ENCODE measurements at places on chromosomes 3 and 15.

DNA sequence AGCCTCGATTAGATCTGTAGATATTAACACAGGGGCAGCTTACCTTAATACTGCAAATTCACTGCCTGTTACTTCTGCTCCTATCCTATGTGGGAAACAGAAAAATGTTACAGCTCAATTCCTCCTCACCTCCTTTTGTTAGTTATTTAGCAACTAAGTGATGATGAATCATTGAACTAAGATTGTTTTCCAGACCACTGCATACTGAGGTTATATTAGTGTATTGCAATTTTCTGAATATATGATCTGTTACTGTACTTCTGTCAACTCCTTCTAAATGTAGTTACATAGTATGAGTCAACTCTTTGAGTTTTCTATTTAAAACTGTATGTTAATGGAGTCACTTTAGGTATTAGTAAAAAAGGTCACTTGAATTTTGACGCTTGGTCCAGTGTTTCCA is 331.5 kb upstream of the SLCO3A1 start:
- ATAC-seq = peak; percentile 56

GRCh38 chr3:105388176-105388575 is 21.5 kb downstream of the ALCAM start:
- no peak for ATAC-seq

- ATAC-seq = no peak
These were observed 32.1 kb upstream of the BCL2L10 start for GRCh38 chr15:52144656-52145178.

DNA sequence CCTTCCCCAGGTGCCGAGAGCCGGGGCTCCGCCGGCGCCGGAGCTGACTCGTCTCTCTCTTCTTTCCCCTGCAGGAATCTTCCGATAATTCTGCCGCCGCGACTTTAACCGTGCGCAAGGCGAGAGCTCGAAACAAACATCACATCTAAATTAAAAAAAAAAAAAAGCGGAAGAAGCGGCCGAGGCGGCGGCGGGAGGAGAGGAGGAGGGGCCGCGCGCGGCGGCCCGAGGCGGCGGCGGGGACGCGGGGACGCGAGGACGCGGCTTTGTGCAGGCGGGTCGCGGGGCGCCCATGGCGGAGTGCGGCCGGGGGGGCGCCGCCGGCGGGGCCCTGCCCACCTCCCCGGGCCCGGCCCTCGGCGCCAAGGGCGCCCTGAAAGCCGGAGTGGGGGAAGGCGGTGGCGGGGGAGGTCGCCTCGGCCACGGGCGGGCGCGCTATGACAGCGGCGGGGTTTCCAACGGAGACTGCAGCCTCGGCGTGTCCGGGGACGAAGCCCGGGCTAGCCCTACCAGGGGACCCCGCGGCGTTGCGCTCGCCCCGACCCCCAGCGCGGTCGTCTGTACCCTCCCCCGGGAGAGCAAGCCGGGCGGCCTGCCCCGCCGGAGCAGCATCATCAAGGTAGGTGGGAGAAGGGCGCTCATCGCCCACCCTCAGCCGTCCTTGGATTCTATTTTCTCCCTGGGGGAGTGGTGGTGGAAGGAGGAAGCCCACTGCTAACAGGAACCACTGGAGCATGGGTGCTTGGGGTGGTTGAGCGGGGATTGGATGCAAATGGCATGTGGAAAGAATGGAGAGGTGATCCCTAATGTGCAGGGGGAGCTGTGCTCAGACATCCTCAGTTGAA is at the start of gene PLCL2:
TSS of gene PLCL2 (plus strand) at position 208 of the 845 bp plus-strand sequence. CDS start at position 293, 85 bp downstream.
- ATAC-seq = peak; percentile 45

DNA sequence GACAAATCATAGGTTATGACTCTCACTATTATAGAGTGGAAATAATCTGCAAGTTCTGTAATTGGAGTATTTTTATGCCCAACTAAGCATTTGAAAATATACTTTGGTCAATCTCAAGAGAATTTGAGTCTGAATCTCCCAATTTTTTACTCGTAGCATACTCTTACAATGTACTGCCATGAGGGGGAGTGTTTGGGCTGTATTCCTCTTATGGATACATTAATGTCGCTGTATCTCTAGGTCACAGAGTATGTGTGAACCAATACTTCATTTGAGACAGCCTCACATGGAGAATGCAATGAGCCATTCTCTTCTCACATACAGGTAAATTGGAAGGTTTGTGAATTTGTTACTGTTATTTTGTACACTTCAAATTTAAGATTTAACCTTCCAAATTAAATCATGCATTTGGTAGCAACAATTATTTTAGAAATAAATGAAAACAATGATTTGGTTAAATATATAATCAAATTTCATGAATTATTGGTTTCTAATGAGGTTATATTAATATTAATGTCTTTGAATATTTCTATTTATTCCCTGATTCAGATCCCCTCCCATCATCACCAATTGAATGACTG is 5.5 kb upstream of the CD200 start:
- peak; percentile 95 for ATAC-seq

DNA sequence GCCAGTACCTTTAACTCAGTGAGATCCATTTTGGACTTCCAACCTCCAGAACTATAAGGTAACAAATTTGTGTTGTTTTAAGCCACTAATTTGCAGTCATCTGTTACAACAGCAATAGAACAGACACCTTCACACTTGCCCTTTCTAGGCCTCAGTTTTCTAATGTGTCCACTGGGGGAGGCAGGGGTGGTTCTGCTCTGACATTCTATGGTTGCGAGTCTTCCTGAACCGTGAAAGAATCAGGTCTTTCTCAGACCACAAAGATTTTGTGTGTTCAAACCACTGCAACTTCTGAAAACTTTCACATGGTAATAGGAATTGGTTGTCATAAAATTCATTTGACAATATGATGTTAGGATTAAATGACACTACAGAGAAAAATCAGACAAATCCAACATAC is 26.8 kb upstream of the CSTA start:
- no peak for ATAC-seq

- ATAC-seq = no peak
These were observed 421.4 kb downstream of the EPHA6 start for GRCh38 chr3:97235611-97236315.

GRCh38 chr3:111324151-111324550 is 217.8 kb upstream of the CD96 start:
- ATAC-seq = no peak

- ATAC-seq = peak; percentile 74
These were observed 1.4 kb downstream of the LMOD3 start for GRCh38 chr3:69120879-69121464.

DNA sequence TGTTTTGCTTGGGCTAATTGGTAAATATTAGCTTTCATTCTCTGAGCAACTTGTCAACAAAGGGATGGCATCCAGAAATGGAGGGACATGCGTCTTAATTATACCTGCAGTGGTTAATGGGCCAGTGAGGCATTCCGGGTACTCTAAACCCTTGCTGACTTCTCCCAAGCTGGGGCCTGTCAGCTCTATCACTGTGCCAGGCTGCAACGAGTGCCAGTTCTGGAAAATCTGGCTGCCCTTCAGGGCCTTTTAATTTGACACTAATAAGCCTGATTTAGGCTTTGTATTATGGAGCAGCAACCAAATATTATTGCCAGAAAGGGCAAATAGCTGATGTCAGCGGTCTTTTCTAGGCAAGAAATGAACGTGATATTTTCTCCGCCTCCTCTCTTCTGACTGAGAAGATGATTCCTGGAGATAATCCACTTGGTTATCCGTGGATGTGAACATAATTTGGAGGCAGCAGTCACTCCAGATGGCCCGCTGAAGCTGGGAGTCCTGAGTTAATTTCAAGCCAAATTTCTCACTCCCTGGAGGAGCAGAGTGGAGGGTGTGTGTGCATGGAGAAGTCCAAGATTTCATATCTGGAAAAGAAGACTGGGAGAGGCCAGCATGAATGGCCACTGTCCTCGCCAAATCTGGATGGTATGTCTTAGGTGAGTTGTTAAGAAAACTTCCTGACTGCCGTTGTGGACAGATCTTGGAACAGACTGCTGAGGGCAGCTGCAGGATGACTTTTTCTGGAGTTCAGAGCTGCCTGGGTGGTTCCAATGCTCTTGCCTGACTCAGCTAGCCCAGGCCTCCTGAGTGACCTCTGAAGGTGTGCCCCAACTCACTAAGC is 44.4 kb upstream of the PSMD6 start:
- ATAC-seq = no peak

GRCh38 chr15:80577552-80578205 is 117.4 kb upstream of the ABHD17C start:
- ATAC-seq = no peak

- ATAC-seq = no peak
These were observed 535.1 kb upstream of the NR2F2 start for GRCh38 chr15:95795386-95795785.

- ATAC-seq = peak; percentile 55
These were observed 50.1 kb downstream of the LYSMD4 start for GRCh38 chr15:99683000-99683670.

DNA sequence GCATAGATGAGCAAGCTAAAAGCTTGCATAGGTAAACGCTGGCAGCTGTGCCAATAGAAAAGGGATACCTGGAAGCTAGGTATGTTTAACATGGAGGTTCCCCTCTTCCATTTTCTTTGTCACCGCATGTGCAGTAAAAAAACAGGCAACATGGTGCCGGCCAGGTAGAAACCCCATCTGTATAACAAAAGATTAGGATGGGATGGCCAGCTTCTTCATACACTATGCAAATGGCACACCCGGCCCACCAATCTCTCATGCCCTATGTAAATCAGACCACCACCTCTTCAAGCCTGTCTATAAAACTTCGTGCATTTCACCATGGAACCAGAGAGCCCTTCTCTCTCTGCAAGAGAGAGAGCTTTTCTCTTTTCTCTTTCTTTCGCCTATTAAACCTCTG is 224.3 kb upstream of the P2RY1 start:
- ATAC-seq = no peak

DNA sequence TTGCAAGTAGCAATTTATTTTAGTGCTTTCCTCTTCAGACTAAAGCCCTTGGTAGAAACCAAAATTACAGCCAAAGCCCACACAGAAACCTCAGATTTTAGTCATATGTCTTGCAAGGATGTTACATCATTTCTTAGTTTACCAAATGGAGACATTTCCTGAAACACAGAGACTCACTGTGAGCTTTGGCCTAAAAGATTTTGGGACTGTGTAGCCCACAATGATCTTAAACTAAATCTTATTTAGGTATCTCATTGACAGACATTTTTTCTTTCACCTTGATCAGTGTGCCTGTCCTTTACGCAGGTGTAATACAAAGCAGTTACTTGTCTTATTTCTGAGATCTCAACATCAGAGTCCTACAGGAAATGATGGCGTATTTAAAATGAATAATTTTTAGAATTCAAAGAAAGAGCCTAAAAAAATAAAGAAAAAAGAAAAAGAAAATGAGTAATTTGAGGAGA is 27.8 kb upstream of the AP4E1 start:
- peak; percentile 56 for ATAC-seq

DNA sequence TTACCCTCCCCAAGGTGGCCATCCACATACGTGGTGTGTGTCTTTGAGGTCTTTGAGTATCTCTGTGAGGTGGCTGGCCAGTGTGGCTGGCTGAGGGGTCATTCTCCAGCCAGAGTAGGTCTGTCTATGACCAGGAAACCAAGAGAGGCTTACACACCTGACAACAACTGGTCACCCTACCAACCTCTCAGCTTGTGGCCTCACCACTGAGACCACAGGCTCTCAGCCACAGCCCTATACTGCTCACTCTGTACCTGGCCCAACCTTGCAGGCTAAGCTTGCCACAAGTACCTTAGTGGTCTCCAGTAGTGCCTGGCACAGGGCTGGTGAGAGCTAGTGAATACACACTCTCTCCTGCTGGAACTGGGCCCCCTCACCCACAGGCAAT is 5.1 kb downstream of the HEMK1 start:
- ATAC-seq = no peak

- no peak for ATAC-seq
These were observed 3.7 kb downstream of the ISL2 start for GRCh38 chr15:76340198-76340802.

DNA sequence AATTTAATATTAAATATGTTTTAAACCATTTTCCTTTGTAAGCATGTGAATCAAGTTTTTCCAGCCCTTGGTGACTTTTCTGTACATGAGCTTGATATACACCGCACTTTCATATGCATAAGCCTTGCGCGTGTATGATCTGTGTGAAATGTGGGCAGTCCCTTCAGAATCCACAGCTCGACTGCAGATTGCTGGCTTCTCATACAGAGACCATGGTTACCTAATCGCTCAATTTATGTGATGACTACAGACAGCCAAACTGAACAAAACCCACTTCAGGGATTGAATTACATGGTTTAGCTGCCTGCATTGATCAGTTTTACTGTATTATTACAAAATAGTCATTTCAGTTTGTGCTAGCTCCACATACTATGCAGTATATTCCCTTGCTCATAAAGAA is 212.3 kb upstream of the NECTIN3 start:
- ATAC-seq = no peak

- no peak for ATAC-seq
These were observed 621.5 kb upstream of the SEMA6D start for GRCh38 chr15:47095833-47096232.

DNA sequence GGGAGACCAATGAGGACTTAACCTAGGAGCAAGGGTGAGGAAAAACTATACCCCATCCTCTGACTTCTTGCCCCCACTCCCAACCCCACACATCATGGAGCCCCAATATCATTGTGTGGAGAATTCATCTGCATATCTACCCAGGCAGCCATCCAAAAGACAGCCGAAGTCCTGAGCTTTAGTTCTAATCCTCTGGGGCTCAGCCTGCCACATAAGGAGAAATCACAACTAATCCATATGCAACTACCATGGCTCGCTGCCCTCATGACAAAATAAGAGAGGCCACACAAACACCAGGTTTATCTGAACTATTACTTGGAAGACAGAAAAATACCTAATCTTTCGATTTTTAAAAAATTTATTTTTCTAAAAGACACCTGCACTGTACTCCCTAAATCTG is 17.7 kb downstream of the HEXA start:
- no peak for ATAC-seq

DNA sequence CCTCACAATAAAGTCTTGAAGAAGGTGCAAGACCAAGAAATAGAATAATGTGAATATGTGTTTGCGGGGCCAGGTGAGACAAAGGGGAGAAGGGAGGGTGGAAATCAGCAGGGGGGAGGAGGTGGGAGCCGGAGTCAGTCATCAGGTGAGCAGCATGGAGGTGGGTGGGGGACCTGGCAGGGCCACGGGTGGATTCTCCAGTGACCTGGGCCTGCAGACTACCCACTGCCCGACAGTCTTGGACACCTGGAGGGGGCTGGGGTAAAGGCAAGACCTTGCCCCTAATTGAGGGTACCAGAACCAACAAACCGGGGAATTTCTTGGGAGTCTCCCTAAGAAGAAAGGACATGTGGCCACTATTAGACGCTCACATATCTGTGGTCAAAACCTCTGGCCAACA is 95.8 kb downstream of the CHSY1 start:
- ATAC-seq = no peak

- no peak for ATAC-seq
These were observed 72.4 kb downstream of the CHDH start for GRCh38 chr3:53773611-53774368.
